ENCODE measurements at places on chromosomes 6 and 20.

DNA sequence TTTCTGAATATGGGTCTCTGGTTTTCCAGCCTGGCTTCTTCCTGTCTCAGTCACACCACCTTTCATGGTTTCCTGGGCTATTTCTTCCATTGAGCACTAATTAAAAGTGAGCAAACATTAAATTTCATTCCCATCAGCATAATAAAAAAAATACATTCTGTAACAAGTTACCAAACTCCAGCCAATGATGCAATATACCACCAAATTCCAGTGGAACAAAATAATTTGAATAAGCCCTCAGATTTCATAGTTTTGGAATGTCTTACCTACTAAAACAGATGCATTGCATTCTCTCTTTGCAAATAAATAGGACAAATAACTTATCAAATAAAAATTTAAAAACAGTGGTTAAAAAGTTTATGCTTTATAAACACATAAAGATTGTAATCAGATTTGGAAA lies 97.8 kb upstream of the PRDM1 start:
- H3K27me3 ChIP-seq: peaks cover 78% of the 10 kb centered on the region
- peaks cover 18% of the 10 kb centered on the region for H3K4me1 ChIP-seq
- no peak overlapping the region for H3K4me3 ChIP-seq
- DNase-seq: no peak
- no peak overlapping the region for H3K27ac ChIP-seq

DNA sequence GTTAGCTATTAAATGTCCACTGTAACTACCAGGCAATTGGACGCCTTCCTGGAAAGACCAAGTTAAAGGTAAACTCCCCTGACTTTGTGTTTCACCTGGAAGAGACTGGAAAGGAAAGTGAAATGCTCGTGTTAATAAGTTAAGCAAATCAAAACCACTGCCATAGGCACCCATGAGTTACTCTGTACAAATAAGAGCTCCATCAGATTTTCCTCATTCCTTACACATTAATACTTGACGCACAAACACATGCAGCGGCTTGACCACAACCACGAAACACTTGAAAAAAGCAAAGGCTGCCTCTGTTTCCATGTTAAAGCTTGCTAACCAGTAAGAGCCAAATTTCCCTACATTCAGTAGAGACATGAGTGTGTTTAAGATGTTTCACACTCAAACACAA lies 19.8 kb downstream of the GCM1 start:
- no peak overlapping the region for H3K4me3 ChIP-seq
- peaks cover 38% of the 10 kb centered on the region for H3K27me3 ChIP-seq
- no peak for DNase-seq
- no peaks in the 10 kb centered on the region for H3K36me3 ChIP-seq
- no peak overlapping the region for H3K27ac ChIP-seq

GRCh38 chr6:90393232-90393884 lies 96.7 kb upstream of the BACH2 start:
- DNase-seq: no peak
- H3K27ac ChIP-seq: no peak overlapping the region
- H3K36me3 ChIP-seq: peaks cover 2% of the 10 kb centered on the region
- H3K4me1 ChIP-seq: no peaks in the 10 kb centered on the region
- H3K27me3 ChIP-seq: peaks cover 33% of the 10 kb centered on the region

DNA sequence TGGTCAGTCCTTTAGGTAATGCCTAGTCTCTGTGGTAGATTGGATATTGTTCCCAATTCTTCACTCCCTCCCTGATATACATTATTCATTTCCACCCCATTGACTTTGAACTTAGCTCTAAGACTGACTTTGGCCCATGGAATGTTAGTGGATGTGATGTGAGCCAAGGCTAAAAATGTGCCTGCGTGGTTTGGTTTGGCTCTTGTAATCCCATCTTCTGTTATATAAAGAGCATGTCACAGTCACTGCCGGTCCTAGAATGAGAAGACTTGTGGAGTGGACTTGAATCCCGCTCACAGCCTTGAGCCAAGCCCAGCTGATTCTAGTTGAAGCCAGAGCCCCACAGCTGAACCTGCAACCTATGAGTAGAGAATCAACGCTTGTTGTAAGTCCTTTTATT lies 23.6 kb upstream of the DNAAF9 start:
- H3K4me3 ChIP-seq: no peak overlapping the region
- H3K36me3 ChIP-seq: no peaks in the 10 kb centered on the region
- no peak overlapping the region for H3K27ac ChIP-seq
- H3K4me1 ChIP-seq: no peaks in the 10 kb centered on the region

- H3K27ac ChIP-seq: no peak overlapping the region
- no peak overlapping the region for H3K4me3 ChIP-seq
- DNase-seq: no peak
- peaks cover 21% of the 10 kb centered on the region for H3K4me1 ChIP-seq
- no peaks in the 10 kb centered on the region for H3K36me3 ChIP-seq
Measured at GRCh38 chr20:62828511-62829230, 11.8 kb downstream of the COL9A3 start.

- H3K27me3 ChIP-seq: no peaks in the 10 kb centered on the region
- H3K36me3 ChIP-seq: peaks cover 2% of the 10 kb centered on the region
- peak; percentile 46 for DNase-seq
- H3K4me3 ChIP-seq: no peak overlapping the region
Measured at GRCh38 chr6:44733868-44734267, 346.4 kb downstream of the CDC5L start.

DNA sequence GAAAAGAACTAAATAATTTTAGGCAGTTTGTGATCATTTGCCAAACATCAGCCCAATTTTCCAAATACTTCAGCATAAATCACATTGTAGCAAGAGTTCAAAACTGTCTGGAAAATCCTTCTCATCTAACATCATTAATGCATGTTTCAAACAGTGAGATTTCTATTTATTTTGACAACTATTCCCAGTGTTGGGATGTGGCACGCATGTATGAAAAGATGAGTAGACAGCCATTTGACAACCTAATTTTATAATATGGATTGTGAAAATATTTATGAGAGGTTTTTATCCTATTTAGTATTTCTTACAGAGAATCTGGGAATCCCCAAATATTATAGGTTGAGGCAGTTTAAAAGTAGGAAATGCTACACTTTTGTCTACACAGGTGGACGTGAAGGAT lies 357.6 kb upstream of the ARID1B start:
- no peak overlapping the region for H3K4me3 ChIP-seq
- H3K36me3 ChIP-seq: peaks cover 7% of the 10 kb centered on the region
- no peak overlapping the region for H3K27ac ChIP-seq
- H3K27me3 ChIP-seq: no peaks in the 10 kb centered on the region
- DNase-seq: no peak
- peaks cover 31% of the 10 kb centered on the region for H3K4me1 ChIP-seq

- H3K4me1 ChIP-seq: peaks cover 13% of the 10 kb centered on the region
- no peak for DNase-seq
- H3K27ac ChIP-seq: peak overlapping the region; percentile 44
- peaks cover 39% of the 10 kb centered on the region for H3K36me3 ChIP-seq
- H3K4me3 ChIP-seq: no peak overlapping the region
Measured at GRCh38 chr20:62136283-62137091, 6.7 kb downstream of the PSMA7 start.

GRCh38 chr6:143368426-143368825 lies 82.1 kb downstream of the ADAT2 start:
- no peak overlapping the region for H3K27ac ChIP-seq
- DNase-seq: no peak
- peaks cover 17% of the 10 kb centered on the region for H3K4me1 ChIP-seq
- no peaks in the 10 kb centered on the region for H3K36me3 ChIP-seq

- no peak overlapping the region for H3K4me3 ChIP-seq
- H3K27me3 ChIP-seq: no peaks in the 10 kb centered on the region
- H3K4me1 ChIP-seq: peaks cover 32% of the 10 kb centered on the region
Measured at GRCh38 chr6:53862662-53863462, 68.1 kb downstream of the LRRC1 start.

- no peaks in the 10 kb centered on the region for H3K36me3 ChIP-seq
- H3K4me3 ChIP-seq: no peak overlapping the region
- H3K27me3 ChIP-seq: peaks cover 24% of the 10 kb centered on the region
- H3K27ac ChIP-seq: no peak overlapping the region
Measured at GRCh38 chr6:123007885-123008284, 11.8 kb downstream of the CLVS2 start.

DNA sequence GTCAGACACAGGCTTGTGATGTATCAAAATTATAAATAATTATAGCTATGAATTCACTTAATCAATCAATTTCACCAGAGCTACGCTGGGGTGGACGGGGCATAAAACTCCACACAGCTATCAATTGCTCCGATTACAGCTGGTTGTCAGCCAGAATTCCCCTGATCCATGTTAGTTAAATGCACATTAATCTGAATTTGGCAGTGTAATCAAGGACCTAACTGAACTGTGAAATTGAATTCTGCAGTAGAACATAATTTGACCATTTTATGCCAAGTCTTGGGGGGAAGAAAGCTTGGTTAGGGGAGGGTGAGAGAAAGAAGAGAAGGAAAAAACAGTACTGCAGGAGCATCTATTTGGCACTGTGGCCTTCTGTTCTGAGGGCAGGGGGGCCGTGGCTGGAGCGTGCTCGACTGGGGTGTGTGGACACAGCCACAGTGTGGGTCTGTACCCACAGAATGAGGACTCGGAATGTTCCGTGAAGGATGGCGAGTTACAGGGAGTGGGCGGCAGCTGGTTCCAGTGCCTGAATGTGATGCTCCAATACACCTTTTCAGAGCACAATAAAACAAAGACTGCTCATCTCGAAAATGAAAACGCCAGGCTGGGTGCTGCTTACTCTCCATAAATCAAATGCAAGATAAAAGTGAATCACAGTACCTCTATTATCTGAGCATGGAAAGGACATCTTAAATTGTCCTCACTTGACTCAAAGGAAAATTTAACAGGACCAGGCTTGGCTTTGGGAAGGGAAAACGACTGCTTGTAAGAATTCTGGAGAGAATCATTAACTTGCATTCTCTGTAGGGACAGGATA lies 59.2 kb downstream of the LAMP5 start:
- no peak overlapping the region for H3K4me3 ChIP-seq
- H3K27ac ChIP-seq: no peak overlapping the region
- no peaks in the 10 kb centered on the region for H3K36me3 ChIP-seq
- no peaks in the 10 kb centered on the region for H3K4me1 ChIP-seq

- H3K4me3 ChIP-seq: no peak overlapping the region
- peaks cover 23% of the 10 kb centered on the region for H3K4me1 ChIP-seq
- H3K27me3 ChIP-seq: no peaks in the 10 kb centered on the region
- no peaks in the 10 kb centered on the region for H3K36me3 ChIP-seq
- DNase-seq: no peak
Measured at GRCh38 chr6:51511081-51511480, 576.3 kb downstream of the PKHD1 start.

GRCh38 chr20:21708738-21709534 lies 3.5 kb downstream of the PAX1 start:
- H3K4me3 ChIP-seq: no peak overlapping the region
- H3K27me3 ChIP-seq: peaks cover 80% of the 10 kb centered on the region
- peaks cover 3% of the 10 kb centered on the region for H3K36me3 ChIP-seq
- H3K27ac ChIP-seq: no peak overlapping the region
- DNase-seq: no peak
- peaks cover 3% of the 10 kb centered on the region for H3K4me1 ChIP-seq

- no peak for DNase-seq
- H3K36me3 ChIP-seq: peaks cover 2% of the 10 kb centered on the region
- H3K4me3 ChIP-seq: no peak overlapping the region
- H3K27ac ChIP-seq: no peak overlapping the region
- H3K27me3 ChIP-seq: no peaks in the 10 kb centered on the region
Measured at GRCh38 chr6:113140721-113141120, 716.4 kb upstream of the MARCKS start.

GRCh38 chr20:53639128-53639527 lies 45.5 kb upstream of the ZNF217 start:
- H3K4me1 ChIP-seq: peaks cover 20% of the 10 kb centered on the region
- H3K36me3 ChIP-seq: no peaks in the 10 kb centered on the region
- H3K27ac ChIP-seq: no peak overlapping the region
- no peak for DNase-seq

- peaks cover 6% of the 10 kb centered on the region for H3K36me3 ChIP-seq
- H3K4me3 ChIP-seq: no peak overlapping the region
- peaks cover 4% of the 10 kb centered on the region for H3K4me1 ChIP-seq
- no peak for DNase-seq
- H3K27me3 ChIP-seq: no peaks in the 10 kb centered on the region
- H3K27ac ChIP-seq: no peak overlapping the region
Measured at GRCh38 chr6:169499848-169500247, 202.0 kb downstream of the WDR27 start.

- no peaks in the 10 kb centered on the region for H3K27me3 ChIP-seq
- H3K27ac ChIP-seq: no peak overlapping the region
- DNase-seq: no peak
- no peaks in the 10 kb centered on the region for H3K36me3 ChIP-seq
- no peak overlapping the region for H3K4me3 ChIP-seq
Measured at GRCh38 chr6:147054158-147054557, 150.1 kb upstream of the STXBP5 start.

DNA sequence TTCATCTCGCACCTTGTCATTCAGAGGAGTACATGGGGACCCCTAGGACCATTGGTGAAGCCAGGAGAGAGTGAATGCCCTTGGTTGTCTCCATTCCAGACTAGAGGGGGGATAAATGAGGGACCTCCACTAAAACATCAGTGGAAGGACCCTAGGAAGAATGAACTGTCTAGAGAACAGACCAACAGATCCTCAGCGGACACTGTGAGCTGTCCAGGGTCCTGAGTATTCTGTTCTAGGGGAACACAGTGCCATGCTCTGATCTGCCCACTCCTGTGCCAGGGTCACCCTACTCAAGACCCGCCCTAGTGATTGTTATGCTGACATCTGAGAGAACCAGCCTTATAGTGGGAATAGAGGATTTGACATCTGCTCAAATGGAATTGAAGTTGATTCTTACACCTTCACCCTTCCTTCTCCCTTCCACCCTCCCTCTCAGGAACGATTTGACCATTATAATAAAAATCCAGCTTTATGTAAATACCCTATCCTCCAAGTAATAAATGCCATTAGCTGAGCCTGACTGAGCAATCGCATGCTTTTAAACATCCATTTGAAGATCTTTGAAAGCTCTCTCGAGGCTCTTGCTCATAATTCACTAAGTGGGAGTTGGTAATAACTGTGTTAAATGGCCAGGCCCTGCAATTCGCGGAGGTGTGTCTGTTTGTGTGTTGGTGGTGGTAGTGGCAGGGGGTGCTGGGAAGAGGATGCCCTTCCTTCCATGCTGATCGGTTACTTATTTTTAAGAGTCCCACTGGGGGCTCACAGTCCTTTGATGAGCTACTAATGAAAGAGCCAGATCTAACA lies 43.6 kb upstream of the SLC32A1 start:
- no peak overlapping the region for H3K4me3 ChIP-seq
- DNase-seq: no peak
- H3K27me3 ChIP-seq: peaks cover 9% of the 10 kb centered on the region
- H3K36me3 ChIP-seq: no peaks in the 10 kb centered on the region
- no peaks in the 10 kb centered on the region for H3K4me1 ChIP-seq

- no peak overlapping the region for H3K27ac ChIP-seq
- peaks cover 6% of the 10 kb centered on the region for H3K27me3 ChIP-seq
- H3K4me1 ChIP-seq: peaks cover 15% of the 10 kb centered on the region
- no peak for DNase-seq
- no peak overlapping the region for H3K4me3 ChIP-seq
Measured at GRCh38 chr6:106069478-106069877, 16.7 kb upstream of the PRDM1 start.

- H3K4me1 ChIP-seq: peaks cover 62% of the 10 kb centered on the region
- H3K27me3 ChIP-seq: no peaks in the 10 kb centered on the region
- peaks cover under 1% of the 10 kb centered on the region for H3K36me3 ChIP-seq
- peak overlapping the region; percentile 99 for H3K27ac ChIP-seq
- DNase-seq: peak; percentile 100
Measured at GRCh38 chr20:3811467-3812258, 8.7 kb upstream of the AP5S1 start.
